Fibroblast of upper back skin (primary cell): ENCODE measurements at places on chromosomes 7 and 10.
A peak's percentile ranks its signal among the peaks of the same experiment; 100 is the strongest.

DNA sequence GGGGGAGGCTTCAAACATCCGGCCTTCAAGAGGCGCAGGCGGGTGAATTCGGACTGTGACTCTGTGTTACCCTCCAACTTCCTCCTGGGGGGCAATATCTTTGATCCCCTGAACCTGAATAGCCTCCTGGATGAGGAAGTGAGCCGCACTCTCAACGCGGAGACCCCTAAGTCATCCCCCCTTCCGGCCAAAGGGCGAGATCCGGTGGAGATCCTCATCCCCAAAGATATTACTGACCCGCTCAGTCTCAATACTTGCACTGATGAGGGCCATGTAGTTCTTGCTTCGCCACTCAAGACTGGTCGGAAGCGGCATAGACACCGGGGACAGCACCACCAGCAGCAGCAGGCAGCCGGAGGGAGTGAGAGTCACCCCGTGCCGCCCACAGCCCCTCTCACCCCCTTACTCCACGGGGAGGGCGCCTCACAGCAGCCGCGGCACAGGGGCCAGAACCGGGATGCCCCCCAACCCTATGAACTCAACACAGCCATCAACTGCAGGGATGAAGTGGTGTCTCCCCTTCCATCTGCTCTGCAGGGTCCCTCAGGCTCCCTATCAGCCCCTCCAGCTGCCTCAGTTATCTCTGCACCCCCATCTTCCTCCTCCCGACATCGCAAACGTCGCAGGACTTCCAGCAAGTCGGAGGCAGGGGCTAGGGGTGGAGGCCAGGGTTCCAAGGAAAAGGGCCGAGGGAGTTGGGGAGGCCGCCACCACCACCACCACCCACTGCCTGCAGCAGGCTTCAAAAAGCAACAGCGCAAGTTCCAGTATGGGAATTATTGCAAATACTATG is 1.1 kb downstream of the MEPCE start:
- no peak for DNase-seq

GRCh38 chr7:33156441-33156840 is 27.1 kb downstream of the BBS9 start:
- DNase-seq: no peak

- DNase-seq: no peak
These were observed 295.9 kb upstream of the NFE2L3 start for GRCh38 chr7:25855854-25856782.

DNA sequence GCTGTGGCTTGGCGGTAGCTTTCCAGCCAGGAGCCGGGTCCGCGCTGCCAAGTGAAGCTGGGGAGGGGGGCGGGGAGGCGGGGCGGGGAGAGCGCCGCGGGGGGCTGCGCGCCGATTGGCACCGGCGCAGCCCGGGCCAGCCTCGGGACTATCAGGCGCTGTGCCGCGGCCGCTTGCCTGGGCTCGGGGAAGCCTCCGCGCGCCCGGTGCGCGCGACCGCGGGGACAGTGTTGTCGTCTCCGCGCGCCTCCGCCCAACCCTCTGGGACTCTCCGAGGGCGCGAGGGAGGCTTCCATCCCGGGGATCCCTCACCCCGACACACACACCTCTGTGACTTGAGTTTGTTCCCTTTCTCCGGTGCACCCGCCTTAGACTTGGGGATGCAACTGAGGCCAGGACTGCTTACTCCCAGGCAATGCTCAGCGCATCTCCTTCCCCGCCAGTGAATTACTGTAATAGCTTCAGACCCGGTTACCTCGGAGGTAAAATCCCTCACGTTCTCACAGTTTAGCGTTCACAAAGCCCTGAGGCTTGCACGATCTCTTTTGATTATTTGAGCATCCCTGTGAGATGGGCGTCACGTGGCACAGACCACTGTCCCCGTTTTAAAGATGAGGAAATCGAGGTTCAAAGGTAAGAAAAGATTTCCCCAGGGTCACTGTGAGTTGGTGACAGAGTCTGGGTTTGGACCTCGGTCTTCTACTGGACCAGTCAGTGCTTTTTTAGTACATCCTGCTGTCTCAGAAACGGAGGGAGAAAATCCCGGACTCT is at the start of gene NKX1-2:
Gene NKX1-2, minus strand, starts transcription at position 24 of the 771 bp plus-strand sequence. CDS start 92 bp downstream, outside the sequence.
- DNase-seq: no peak

GRCh38 chr7:98077762-98078161 is 28.9 kb upstream of the LMTK2 start:
- no peak for DNase-seq

GRCh38 chr10:117248750-117249465 is 8.0 kb downstream of the SLC18A2 start:
- DNase-seq: peak; percentile 32

GRCh38 chr10:26556748-26557640 is 118.9 kb downstream of the APBB1IP start:
- peak; percentile 49 for DNase-seq

GRCh38 chr7:91345449-91345848 is 81.2 kb downstream of the FZD1 start:
- DNase-seq: no peak

GRCh38 chr10:47051741-47052238 is 140.6 kb downstream of the PTPN20 start:
- no peak for DNase-seq

- DNase-seq: no peak
These were observed 55.2 kb upstream of the SLC26A5 start for GRCh38 chr7:103501206-103501605.

- no peak for DNase-seq
These were observed 59.6 kb upstream of the GNA12 start for GRCh38 chr7:2903682-2904162.

- DNase-seq: peak; percentile 47
These were observed 105.8 kb downstream of the BMPER start for GRCh38 chr7:34011017-34011695.

DNA sequence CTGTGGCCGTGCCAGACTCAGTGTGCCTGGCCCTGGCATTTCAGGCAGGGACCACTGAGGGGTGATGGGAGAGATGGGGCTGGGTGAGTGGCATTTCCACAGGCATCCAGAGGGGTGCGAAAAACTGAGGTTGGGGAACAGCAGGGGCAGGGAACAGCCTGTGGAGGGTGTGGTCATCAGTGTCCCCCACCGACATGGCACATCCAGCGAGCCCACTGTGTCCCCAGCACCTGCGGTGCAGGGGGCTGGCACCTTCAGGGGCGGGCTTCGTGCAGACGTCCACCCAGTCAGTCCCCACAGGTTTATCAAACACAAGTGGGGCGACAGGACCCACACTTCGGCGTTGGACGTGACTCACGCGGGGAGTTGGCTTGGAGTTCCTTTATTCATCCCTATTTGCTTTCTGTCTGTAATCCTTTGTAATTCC is 14.8 kb downstream of the CUX1 start:
- DNase-seq: no peak

DNA sequence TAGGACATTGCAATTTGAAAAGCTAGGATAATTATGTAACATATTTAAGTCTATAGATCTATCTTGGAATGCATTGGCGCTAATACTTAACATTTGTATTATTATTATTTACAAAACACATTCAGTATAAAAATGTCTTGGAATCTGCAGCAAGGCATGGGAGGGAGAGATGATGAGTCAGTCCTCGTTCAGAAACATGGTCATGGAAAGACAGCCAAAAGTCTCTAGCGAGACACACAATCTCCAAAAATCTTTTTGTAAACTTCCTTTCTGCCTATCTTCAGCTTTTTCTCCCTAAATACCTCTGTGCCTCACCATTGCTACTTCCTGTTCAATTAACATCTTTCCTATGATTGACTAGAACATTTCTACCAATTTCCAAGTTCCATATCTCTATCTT is 188.4 kb upstream of the CACNA2D1 start:
- peak; percentile 23 for DNase-seq

GRCh38 chr7:107125475-107125874 is 43.3 kb upstream of the HBP1 start:
- DNase-seq: no peak

- DNase-seq: no peak
These were observed 17.4 kb downstream of the ITIH2 start for GRCh38 chr10:7720478-7720877.

DNA sequence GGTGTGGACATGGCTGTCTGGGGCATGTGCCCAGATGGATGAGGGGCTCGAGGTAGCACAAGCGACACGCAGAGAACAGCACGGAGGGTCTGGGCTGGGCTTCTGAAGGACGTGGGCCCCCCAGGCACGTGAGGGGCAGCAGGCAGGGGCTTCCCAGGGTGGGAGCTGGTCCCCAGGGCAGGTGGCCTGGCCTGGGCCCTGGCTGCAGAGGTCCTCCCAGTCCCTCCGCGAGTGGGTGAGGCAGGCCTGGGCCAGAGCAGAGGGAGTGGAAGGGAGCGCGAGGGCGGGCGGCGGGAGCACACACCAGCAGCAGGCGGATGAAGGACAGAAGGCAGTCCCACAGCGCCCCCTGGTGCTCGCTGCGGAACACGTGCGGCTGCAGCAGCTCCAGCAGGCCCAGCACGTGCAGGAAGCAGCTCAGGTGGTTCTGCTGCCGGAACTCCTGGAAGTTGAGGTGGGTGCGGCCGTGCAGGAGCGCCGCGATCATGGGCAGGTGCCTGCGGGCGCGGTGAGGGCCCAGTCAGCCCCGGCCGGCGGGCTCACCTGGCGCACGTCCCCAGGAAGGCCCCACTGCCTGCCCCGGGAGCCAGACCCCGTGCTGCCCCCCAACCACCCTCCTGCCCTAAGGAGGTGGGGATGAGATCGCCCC is 14.7 kb upstream of the MICALL2 start:
- peak; percentile 71 for DNase-seq

DNA sequence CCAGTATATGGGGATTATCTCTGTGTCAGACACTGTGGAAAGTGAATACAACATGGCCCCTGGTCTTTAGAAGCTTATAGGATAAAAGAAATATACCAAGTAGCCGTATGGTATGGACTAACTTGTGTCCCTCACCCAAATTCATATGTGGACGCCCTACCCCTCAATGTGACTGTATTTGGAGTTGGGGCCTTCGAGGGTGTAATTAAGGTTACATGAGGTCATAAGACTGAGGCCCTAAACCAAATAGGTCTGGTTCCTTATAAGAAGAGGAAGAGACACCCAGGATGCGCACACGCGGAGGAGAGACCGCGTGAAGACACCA is 36.3 kb downstream of the ASB13 start:
- no peak for DNase-seq

- no peak for DNase-seq
These were observed 206.9 kb upstream of the AGK start for GRCh38 chr7:141344153-141344935.

GRCh38 chr7:131787101-131787500 is 230.7 kb upstream of the PODXL start:
- DNase-seq: no peak

DNA sequence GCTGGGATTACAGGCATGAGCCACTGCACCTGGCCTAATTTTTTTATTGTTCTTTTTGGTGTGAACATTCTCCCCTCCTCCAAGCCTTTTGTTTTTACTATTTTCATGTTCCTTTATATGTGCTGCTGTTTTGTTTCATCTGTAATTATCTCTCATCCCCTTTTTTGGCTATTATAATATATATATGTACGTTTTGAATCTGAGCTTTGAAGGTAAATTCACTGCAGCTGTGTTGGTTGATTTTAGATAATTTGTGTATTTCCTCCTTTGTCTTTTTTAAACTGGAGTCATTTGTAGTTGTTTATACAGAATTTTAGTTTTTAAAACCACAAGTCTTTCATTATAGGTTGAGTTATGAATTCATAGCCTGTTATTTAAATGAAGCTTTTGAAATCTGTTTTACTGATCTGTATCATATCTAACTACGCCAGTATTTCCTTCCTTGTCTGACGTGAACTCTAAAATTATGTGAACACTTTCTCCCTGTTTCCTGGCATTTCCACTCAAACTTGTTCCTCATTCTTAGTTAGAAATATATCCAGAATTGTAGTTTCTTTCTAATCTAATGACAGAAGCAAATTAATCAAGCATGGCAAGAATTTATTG is 54.9 kb downstream of the PTEN start:
- no peak for DNase-seq

- no peak for DNase-seq
These were observed 6.0 kb downstream of the HNRNPF start for GRCh38 chr10:43402880-43403452.

DNA sequence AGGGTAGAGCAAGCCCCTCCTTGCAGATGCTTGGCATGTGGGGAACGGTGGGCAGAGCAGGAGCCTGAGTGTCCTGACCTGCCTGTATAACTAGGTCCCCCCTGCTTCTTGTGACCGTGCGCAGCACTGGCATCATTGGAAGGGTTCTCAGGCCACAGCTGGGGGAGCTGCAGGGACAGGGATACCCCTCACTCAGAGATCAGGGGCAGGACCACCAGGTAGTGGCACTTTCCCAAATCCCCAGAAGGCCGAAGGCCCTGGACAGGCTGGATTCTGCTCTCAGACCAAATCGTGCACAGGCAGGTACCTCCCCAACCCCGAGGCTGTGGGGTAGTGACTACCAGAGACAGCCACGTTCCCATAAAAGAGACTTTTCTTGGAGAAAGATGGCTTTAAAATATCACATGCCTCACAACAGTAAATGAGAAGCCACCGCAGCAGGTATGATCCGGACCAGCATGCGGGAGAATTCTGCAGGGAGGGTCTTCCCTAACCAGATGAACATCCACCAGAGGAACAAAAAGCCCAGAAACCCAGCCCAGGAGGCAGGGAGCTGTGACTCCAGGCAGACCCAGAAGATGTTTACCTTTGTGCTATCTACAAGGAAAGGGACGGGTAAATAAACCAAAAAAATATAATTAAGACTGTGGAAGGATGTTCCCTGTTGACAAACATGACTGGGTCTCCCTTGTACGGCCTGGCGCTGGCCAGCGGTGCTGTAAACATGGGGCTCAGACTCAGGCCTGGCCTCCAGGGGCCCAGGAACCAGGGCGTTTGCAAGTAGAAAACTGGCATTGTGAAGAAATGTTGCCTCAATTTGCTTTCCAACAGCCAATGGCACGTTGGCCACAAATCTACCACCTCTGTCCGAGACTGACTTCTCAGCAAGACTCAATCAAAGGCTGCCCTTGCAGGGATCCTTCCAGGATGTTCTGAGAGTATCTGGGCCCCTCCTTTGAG is 180.0 kb downstream of the TNS3 start:
- DNase-seq: no peak

- no peak for DNase-seq
These were observed 50.9 kb downstream of the SGCE start for GRCh38 chr7:94605031-94605430.

GRCh38 chr10:119817991-119818888 is 54.4 kb downstream of the MCMBP start:
- DNase-seq: peak; percentile 75

- DNase-seq: peak; percentile 47
These were observed 596.4 kb upstream of the GHITM start for GRCh38 chr10:83542774-83543411.

- DNase-seq: no peak
These were observed 18.9 kb upstream of the UNC5B start for GRCh38 chr10:71193516-71193915.

DNA sequence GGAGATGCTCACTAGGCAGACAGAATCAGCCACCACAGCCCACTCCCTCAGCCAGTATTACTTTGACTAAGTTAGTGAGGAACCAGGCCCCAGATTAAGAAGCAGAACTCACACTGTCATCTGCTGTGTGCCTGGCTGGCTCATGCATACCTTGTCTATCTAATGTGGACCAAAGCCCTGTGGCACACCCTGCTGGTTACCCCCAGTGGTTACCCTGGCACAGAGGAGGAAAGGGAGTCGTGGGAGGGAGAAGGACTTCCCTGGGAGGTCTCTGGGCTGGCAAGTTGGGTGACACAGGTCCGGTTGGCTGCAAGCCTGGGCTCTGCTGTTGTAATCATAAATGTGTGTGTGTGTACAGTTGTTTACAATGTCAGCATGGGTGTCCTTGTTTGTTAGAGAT is 7.5 kb upstream of the SH2D4B start:
- peak; percentile 15 for DNase-seq
